ENCODE measurements at places on chromosomes 7 and 10.

DNA sequence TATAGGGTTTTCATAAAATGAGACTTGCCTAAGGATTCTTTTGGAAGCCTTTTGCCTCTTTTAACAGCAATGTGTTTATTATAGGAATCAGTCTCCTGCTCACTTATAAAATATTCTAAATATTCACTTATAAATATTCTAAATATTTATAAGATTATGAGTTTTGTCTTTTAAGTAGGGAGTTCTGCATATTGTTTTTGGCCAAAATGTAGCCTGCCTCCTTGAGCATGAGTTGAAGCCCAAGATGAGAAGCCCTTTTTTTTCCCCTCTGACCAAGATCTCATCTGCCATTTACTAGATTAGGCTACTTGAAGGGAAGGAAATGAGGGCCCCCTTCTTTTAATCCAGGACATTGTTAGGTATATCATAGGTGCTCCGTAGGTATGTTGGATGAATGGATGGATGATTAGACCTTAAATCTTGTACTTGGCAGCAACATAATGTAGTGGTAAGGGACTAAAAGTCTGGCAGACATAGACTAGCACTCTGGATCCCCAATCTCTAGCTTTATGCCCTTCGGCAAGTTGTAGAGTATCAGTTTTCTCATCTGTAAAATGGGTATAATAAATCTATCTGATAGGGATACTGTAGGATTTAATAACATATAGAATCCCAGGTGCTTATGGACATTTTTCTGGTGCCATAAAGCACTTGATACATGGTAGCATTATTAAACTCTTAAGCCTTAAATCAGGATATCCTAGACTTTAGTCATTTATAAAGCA lies 59.1 kb downstream of the ARID5B start:
- no peak for DNase-seq

DNA sequence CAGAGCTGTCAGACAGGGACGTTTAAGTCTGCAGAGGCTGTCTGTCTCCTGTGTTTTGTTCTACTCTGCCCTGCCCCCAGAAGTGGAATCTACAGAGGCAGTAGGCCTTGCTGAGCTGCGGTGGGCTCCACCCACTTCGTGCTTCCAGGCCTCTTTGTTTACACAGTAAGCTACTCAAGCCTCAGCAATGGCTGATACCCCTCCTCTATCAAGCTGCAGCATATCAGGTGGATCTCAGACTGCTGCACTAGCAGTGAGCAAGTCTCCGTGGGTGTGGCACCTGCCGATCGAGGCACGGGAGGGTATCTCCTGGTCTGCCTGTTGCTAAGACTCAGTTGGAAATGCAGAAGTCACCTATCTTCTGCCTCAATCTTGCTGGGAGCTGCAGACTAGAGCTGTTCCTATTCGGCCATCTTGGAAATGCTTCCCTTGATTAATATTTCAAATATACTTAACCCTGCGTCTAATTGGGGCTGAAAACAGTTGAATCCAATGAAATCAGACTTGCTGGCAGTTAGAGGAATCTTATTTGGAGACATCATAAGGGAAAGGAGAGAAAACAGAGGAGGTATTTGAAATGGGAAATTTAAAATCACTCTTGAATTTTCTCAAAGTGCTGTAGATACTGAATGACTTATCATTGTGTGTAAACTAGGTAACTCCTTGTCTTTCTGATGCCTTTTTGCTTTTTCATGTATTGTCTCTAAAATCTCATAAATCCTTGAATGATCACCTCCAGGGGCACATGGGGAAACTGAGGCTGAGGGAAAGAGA lies 13.8 kb upstream of the CYP3A5 start:
- DNase-seq: no peak

DNA sequence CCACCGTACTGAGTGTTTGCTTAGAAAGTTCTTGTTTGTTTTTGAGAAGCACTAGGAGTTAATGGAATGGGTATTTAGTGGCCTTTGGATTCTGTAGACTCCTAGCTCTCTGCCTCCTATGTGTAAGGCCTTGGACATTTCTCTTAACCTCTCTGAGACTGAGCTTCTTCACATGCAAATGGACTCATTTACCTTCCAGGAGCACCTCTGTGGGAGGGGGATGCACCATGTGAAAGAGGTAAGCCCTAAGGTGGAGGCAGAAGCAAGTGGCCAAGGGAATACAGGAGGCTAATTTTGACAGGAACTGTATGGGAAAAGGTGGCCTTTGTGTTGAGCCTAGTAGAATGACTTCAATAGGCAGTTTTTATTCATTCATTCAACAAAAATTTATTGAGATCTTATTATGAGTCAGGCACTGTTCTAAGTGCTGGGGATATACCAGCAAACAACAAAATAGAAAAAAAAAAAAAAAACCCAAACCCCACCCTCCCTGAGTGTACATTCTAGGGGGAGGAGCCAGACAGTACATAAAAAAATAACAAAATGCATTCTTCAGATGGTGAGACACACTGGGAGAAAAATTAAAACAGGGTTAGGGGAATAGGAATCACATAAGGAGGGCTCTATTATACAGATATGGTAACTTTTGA lies 9.2 kb upstream of the EPHA1 start:
- DNase-seq: no peak

- DNase-seq: peak; percentile 9
These were observed 7.3 kb downstream of the LRRN3 start for GRCh38 chr7:111098011-111098925.

DNA sequence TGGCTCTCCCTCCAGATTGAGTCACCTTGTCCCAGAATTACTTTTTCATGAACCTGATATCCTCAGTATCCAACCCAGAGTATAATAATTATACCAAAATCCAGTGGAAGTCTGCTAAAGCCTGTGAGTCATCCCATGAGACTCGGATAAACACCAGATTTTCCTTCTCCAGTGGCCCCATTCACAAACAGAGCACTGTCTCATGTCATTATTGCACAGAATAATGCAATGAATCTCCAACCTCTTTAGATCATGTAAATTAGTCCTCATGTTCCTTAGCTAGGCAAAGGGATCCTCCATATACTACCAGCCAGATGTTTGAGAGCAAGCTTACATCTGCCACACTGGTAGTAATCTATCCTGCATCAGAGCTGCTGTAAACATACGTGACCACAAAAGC lies 89.0 kb downstream of the AMPH start:
- DNase-seq: no peak

GRCh38 chr10:24462889-24463552 lies 254.1 kb downstream of the KIAA1217 start:
- DNase-seq: no peak

DNA sequence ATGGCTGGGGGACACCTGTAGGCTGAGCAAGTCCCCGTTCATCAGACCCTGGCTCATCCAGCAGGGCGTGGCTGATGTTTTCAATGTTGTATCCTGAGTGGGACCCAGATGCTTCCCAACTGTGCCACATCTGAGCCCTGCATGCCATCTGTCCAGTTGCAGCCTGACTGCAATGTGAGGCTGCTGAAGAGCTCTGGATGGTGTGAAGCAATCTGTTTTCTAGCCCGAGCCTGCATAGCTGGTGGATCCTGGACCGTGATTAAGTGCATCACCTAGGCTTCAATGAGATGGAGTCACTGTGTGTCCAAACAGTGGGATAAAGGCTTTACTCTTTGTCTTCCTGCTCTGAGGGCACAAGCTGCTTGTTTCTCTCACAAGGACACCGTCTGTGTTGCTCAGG lies 99.8 kb downstream of the TCF7L2 start:
- no peak for DNase-seq

DNA sequence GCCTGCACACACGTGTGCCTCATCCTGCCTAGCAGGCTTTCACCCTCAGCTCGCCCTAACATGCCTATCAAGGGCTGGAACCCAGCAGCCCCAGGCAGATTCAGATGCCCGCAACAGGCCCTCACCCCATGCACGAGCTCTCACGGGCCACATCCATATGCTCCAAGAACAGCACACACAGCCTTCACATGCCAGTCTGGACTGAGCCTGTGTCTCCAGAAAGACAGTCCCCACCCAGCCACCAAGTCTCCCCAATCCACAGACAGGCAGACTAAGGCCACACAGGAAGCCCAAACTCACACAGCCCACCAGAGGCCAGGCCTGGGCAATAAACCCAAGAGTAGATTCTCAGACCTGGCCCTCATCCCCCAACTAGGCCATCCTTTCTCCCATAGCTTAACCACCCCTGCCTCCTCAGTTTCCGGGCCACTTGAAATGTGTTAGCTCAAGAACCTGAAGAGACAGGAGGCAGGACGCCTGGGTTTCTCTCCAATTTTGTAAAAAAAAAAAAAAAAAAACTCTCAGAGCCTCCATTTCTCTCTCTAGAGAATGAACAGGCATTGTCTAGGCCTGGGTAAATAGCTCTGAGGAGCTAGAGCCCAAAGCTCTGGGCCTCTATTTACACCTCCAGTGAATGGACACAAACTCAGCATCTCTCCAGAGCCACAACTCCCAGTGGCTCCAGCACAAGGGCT lies 6.8 kb downstream of the LDB1 start:
- no peak for DNase-seq

DNA sequence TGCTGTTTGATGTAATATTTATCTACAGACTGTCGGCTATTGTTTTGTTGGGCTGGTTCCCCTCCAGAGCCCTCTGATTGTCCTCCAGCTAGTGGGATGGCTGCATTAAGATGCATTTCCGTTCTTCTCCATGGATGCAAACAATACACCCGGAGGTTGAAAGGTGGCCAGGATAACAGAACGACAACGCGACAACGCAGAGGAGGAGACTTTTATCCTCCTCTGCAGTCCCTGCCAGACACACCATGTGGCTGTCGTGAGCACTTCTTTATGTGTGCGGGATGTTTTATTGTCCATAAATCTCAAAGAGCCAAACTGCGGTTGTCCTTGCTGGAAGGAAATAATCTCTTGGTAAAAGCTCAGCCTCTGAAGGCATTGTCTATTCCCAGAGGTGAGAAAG lies 39.1 kb upstream of the TCERG1L start:
- no peak for DNase-seq

DNA sequence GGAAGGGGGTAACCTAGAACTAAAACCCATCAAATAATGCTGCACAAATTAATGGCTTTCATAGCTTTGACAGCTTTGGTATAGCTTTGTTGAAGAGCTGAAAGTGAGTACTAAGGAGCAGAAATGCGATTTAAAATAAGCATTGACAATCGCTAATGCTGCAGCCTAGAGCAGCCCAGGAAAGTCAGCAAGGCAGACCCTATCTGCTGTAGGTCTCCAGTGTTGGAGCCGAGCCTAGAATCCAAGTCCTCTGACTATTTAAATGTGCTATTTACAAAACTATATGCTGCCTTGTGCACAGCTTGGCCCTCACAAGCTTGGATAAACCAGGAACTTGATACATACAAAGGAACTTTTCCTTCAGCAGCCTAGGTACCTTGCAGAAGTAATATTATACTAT lies 64.9 kb upstream of the ASAH2 start:
- DNase-seq: no peak

DNA sequence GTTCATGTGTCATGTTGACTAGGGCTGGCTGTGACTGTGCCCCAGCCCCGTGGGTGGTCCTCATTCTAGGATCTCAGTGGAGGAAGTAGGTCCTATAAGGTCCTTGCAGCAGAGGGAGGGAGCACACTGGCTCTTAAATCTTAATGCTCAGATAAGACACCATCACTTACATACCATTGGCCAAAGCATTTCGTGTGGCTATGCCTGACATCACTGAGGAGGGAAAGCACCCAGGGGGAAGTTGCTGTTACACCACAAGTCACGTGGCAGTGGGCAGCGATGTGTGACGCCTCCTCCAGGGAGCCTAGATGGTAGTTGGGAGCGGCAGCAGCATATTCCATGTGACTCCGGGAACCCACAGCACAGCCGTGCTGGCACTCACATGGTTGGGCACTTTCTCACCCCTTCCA lies 224.7 kb upstream of the SH2B2 start:
- DNase-seq: no peak

Measured in NK-92 treated with Interleukin-12 subunit alpha and Interleukin-12 subunit beta, amount 100 ng/mL, for 24 hours (cell line).